Choroid plexus epithelial cell (primary cell): ENCODE measurements at places on chromosomes 12 and 14.

DNA sequence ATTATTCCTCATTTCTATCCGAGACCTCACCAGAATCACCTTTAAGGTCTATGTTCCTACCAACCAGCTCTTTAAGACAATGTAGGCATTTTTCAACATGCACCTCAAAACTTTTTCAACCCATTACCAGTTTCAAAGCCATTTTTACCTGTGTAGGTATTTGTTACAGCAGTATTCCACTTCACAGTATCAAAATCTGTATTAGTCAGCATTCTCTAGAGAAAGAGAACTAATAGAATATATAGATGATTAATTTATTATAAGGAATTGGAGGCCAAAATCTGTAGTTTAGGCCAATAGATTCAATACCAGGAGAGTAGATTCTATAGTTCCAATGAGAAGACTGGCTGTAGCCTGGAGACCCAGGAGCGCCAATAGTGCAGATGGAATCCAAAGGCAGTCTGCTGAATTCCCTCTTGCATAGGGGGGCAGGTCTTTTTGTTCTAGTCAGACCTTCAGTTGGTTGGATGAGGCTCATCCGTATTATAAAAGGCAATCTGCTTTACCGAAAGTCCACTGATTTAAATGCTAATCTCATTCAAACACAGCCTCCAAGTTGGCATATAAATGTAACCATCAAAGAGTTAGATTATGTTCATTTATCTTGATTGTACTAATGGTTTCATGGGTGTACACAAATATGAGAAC is 151.6 kb upstream of the SYT1 start:
- no peak for DNase-seq

GRCh38 chr12:43237238-43237879 is 314.6 kb downstream of the ADAMTS20 start:
- DNase-seq = no peak

DNA sequence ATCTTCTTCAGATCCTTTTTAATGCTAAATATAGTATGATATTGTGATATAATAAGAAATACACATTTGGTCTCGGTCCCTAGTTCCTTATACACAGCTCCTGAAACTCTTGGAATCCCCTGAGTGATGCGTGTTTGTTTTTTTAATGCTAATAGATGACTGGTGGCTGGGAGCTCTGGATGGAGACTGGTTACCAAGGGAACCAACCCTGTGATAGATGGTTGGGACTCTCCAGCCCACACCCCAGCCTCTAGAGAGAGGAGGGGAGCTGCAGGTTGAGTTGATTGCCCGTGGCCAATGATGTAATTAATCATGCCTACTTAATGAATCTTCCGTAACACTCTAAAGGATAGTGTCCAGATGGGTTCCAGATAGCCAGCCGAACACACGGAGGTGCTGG is 140.6 kb downstream of the FBXL14 start:
- no peak for DNase-seq

- DNase-seq = peak; percentile 21
Measured at GRCh38 chr14:34056046-34056445, 105.2 kb upstream of the EGLN3 start.

GRCh38 chr12:31016057-31016456 is 57.6 kb upstream of the DDX11 start:
- no peak for DNase-seq

DNA sequence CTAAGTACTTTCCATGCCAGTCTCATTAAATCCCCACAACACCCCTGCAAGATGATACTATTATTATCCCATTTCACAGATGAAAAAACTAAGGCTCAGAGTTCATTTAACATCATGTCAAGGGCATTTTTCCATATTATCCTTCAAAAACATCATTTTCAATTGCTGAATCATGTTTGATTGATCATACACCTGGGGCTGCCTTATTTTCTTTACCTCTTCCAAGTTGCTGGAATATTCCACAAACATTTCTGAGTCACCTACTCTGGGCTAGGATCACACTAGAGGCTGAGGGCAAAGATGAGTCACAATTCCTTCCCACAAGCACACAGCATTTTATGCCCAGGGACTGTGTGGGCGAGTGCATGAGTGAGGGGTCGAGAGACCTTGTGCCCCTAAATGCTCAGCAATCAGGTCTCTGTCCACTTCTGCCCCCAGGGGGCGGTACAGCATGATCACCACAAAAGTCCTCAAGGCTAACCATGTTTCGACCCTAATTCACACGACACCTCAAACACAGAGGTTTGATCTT is 14.1 kb upstream of the TMEM119 start:
- DNase-seq = peak; percentile 72

- DNase-seq = no peak
Measured at GRCh38 chr14:69972755-69973154, 93.5 kb downstream of the SMOC1 start.

DNA sequence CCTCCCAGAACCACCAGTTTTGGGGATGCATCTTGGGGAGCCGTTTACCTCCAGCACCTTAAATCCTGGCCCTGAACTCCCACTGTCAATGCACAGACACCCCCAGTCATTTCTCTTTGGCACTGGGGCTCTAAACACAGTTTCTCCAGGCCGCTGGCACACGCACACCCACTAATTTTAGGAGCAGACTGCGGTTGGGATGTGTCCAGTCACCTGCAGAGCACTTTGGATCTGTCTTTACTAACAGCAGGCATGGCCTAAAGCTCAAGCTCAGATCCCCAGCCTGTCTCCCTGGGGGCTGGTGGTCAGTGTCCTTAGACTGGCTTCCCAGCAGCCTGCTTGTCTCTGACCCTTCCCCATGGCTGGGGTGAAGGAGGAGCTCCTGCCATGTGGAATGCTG is 49.9 kb downstream of the SYNE3 start:
- no peak for DNase-seq

DNA sequence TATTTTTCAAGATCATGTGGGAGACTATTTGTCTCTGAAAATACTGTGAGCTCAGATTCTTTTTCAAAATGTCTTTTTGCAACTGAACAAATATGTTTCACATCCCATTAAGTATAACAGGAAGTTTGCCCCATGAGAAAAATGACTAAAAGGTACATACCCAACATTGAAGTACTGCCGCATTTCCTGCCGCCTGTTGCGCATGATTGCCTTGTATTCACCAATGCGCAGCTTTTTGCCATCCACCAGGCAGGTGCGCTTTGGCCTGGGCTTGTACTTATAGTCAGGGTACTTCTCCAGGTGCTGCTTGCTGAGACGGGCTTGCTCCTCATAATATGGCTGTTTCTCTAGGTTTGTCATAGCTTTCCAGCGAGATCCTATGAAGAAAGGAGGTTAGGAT is 413.2 kb downstream of the SOX5 start:
- DNase-seq = no peak

DNA sequence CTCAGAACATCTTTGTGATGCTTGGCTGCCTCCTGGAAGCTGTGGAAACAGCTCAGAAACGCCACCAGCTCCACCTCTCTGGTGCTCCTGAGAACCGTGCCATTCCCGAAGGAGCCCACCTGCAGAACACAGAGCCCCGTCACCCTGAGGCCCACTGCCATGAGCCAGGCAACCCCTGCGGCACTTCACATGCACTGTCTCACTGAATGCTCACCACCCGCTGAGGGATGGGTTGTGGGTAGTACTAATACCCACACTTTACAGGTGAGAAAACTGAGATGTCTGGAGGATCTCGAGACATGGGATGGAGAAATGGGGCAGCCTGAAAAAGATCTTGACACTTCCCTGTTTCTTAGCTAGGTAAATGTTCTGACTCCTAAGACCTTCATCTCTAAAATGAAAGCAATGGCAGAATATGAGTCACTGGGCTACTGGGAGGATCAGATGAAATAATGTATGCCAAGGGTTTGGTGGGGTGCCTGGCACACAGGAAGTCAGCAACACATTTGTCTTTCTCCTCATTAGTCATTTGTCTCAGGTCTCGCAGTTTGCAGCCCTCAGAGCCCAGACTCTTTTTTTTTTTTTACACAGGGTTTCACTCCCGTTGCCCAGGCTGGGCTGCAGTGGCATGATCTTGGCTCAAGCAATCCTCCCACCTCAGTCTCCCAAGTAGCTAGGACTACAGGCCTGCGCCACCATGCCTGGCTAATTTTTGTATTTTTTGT is 5.3 kb downstream of the OASL start:
- DNase-seq = peak; percentile 18

GRCh38 chr12:92421042-92421441 is 275.4 kb upstream of the BTG1 start:
- DNase-seq = no peak

- no peak for DNase-seq
Measured at GRCh38 chr12:5971194-5971850, 26.3 kb upstream of the ANO2 start.

GRCh38 chr12:69922999-69923398 is 98.0 kb downstream of the MYRFL start:
- no peak for DNase-seq

GRCh38 chr12:93943780-93944179 is 204.6 kb upstream of the PLXNC1 start:
- DNase-seq = peak; percentile 36

DNA sequence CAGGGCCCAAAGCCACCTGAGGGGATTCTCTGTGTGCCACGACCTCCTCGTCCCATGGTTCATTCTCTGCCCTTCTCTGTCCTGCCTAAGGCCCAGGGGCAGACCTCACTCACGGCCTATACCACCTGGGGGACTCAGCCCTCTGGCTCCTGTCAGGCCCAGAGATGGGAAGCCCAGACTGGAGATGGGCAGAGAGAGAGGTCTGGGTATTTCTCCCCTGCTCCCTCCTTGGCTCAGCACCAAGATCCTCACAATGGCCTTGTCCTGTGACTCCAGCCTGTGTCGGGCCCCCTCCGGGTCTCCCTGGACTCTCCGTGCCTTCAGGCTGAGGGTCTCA is 46.9 kb upstream of the BCL11B start:
- DNase-seq = no peak

DNA sequence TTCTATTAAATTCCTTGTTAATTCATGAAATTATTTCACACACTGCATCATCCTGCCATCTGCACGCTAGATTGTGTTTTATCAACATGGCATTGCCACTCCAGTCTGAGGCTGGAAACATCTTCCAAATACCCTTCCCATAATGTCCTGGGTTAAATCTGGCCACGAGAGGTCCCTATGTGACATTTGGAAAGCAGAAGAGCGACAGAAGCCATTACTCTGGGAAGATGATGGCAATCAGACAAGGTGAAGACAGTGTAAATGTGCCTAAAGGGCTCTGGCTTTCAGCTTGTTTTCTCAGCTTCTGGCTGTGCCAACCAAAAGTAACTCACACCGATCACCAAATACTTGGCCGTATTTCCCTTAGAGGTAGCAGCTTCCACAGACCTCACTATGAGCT is 144.8 kb downstream of the CAPZA3 start:
- no peak for DNase-seq

DNA sequence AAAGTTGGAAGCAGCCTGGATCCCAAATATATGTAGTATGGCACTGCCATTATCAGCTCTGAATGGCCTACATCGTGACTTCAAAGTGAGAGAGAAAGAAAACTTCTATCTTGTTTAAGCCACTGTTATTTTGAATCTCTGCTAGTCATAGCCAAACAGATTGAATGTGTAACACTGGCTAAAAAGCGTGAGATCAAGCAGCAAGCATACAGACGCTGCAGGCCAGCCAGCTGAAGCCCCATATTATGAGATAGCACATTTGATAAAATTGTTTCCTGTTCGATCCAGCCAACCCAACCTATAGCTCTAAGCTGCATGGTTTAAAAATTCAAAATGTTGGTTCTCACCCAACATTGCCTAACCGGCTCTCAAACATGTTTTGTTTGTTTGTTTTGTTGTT is 95.0 kb downstream of the DUSP6 start:
- DNase-seq = no peak

- no peak for DNase-seq
Measured at GRCh38 chr12:57266681-57267080, 15.7 kb upstream of the STAC3 start.

DNA sequence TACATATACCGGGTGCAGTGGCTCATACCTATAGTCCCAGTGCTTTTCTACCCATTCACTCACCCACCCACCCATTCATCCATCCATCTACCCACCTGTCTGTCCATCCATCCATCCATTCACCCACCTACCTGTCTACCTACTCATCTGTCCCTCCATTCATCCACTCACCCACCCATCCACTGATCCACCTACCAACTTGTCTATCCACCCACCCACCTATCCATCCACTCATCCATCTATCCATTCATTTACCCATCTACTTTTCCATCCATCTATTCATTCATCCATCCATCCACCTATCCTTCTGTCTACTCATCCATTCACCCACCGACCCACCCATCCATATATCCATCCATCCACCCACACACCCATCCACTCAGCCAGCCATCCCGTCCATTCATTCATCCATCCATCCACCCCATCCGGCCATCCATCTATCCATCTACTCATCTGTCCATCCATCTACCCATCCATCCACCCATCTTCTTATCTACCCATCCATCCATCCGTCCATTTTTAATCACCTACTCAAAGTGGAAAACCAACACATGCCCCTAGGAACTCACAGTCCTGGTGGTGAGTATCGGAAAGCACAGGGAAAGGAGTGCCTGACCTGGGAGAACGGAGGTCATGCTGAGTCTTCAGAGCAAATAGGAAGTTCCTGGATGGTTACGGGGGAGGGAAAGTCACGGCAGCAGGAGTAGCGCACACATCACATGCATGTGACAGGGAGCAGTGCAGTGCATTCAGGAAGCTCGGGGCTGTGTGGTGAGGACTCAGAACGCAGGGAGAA is 20.0 kb downstream of the DDX51 start:
- DNase-seq = no peak

DNA sequence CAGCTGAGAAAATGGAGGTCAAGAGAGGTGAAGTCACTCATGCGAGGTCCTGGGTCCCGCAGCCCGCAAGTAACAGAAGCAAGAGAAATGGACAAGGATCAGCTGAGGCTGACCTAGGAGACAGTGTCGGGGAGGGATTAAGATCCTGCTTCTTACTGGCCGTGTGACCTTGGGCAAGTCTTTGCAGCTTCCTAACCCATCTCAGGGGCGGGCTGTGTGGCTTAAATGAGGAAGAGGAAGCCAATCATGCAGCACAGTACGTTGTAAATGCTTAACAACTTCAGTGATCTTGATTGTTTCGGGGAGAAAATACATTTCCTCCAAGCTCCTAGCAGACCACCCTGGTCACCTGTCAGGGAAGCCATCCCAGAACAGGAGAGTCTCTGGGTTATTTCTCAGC is 7.1 kb upstream of the PGF start:
- no peak for DNase-seq

GRCh38 chr12:113069751-113070116 is 13.2 kb downstream of the DTX1 start:
- no peak for DNase-seq

GRCh38 chr14:93323600-93324174 is 9.1 kb downstream of the BTBD7 start:
- DNase-seq = no peak

GRCh38 chr14:64963611-64964010 is 8.5 kb downstream of the RAB15 start:
- DNase-seq = no peak
